NCI-H1105 (cell line): ENCODE measurements at places on chromosomes 1 and 21.

- DNase-seq, result no peak
Observed at GRCh38 chr1:41277371-41277975, 35.4 kb upstream of the SCMH1 start.

GRCh38 chr1:217363319-217363718, 267.6 kb downstream of the GPATCH2 start:
- no peak for DNase-seq

- DNase-seq, result no peak
Observed at GRCh38 chr1:1023700-1024099, 3.8 kb downstream of the AGRN start.

DNA sequence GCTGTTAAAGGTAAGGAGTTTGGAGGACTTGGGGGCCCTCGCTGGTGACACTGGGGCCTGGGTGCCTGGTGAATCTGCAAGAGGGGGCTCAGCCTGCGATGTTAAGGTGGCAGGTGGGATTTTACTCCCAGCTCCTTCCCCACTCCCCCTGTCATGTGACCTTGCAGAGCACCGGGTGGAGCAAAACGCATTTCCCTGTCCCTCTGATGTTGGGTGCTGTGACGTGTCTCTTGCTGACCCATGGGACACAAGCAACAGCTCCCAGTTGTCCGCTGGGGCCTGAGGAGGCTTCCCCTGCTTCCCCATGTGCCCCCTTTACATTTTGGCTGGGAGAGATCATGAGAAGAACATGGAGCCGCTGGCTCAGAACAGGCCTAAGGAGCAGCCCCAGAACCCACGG, 319.0 kb downstream of the MATN1 start:
- DNase-seq, result no peak

- DNase-seq, result peak; percentile 4
Observed at GRCh38 chr1:53604291-53604919, 134.6 kb downstream of the GLIS1 start.

GRCh38 chr1:89087241-89087640, 22.2 kb upstream of the GBP1 start:
- no peak for DNase-seq

DNA sequence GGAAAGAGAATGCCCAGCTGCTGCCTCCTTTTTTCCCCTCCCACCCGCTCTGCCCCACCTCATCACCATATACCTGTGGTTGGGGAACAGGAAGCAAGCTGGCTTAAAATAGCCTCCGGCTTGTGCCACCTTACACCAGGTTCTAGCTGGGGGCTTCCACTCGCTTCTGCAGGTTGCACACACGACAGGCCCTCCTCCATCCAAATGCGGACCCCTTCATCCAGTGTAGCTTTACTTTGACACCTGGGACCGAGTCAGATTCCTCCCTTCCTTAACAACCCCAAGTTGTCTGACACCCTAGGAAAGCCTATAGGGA, 14.6 kb downstream of the BLACAT1 start:
- no peak for DNase-seq

DNA sequence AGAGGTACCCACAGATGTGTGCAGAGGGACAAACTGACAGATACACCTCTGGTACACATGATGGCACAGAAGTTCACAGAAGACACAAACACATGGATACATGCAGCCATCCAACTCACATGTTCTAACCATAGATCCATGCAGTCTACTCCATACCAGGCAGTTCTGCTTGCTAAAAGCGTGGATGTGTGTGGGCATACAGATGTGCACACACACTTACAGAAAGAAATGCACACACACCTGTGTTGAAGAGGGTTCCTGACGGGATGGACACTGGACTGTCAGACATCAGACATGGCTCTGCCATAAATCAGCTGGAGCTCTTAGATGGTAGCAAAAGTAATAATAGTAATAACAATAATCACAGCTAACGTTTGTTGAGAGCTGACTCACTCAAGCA, 6.8 kb downstream of the CD52 start:
- no peak for DNase-seq

GRCh38 chr1:204076891-204077290, 4.0 kb downstream of the SOX13 start:
- DNase-seq, result no peak

- peak; percentile 49 for DNase-seq
Observed at GRCh38 chr1:3664700-3665375, 12.5 kb downstream of the TP73 start.

GRCh38 chr1:174519844-174520243, 72.1 kb downstream of the GPR52 start:
- DNase-seq, result peak; percentile 49

- DNase-seq, result no peak
Observed at GRCh38 chr1:175687622-175688415, 55.6 kb downstream of the TNR start.

DNA sequence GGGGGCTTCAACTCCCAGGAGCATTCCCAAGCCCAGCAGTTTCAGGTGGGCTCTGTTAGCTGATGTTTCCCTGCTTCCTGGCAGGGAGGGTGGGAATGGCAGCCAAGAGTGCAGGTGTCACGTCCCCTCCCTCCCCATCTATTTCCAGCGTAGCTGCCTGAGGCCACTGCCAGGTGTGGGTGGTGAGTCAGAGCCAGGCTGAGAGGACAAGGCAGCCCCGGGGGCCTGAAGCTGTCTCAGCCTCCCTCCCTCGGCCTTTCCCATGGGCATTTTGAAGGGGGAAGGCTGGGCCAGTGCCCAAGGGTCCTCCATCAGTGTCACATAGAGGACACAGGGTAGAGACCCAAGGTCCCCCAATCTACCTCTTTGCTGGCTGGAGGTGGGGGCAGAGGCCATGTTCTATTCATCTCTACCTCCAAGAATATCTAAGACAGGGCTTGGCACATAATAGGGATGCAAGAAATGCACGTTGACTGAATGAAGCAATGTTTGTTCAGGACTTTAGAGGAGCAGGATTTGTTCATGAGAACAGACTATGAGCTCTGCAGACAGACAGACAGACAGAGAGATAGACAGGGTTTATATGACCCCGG, 34.4 kb upstream of the ID3 start:
- DNase-seq, result peak; percentile 83

GRCh38 chr1:145868232-145868631, 9.4 kb upstream of the PIAS3 start:
- DNase-seq, result no peak

DNA sequence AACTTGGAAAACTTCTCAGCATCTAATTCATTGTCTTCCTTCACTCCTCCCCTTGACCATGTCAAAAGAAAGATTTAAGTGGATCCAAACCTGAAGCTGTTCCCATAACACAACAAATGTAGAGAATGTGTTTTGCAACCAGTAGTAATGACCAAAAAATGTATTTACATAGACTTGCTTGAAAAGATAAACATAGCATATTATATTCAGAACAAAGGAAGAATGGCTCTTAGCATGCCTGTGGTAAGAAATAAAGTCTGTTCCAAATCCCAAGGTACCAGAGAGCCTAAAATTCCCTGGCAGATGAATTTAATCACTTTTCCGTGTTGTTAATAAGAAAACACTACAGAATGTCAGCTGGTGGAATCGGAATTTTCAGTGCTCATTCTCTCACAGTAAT, 36.8 kb downstream of the FMO3 start:
- no peak for DNase-seq

GRCh38 chr1:218350035-218350525, 4.9 kb downstream of the TGFB2 start:
- no peak for DNase-seq

GRCh38 chr1:247334378-247335133, 2.9 kb upstream of the ZNF496 start:
- DNase-seq, result no peak

- no peak for DNase-seq
Observed at GRCh38 chr1:17635276-17635675, 95.8 kb downstream of the ARHGEF10L start.

DNA sequence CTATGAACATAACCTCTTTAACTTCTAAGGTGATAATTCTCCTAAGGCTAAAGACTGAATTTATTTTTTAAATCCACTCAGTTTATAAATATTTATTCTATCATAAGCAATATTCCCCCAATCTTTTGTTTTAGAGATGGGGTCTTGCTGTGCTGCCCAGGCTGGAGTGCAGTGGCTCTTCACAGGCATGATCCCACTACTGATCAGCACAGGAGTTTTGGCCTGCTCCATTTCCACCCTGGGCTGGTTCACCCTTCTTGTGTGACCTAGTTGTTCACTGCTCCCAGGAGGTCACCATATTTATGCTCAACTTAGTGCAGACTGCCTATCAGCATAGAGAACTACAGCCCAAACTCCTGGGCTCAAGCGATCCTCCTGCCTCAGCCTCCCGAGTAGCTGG, 38.6 kb downstream of the LPGAT1 start:
- no peak for DNase-seq

DNA sequence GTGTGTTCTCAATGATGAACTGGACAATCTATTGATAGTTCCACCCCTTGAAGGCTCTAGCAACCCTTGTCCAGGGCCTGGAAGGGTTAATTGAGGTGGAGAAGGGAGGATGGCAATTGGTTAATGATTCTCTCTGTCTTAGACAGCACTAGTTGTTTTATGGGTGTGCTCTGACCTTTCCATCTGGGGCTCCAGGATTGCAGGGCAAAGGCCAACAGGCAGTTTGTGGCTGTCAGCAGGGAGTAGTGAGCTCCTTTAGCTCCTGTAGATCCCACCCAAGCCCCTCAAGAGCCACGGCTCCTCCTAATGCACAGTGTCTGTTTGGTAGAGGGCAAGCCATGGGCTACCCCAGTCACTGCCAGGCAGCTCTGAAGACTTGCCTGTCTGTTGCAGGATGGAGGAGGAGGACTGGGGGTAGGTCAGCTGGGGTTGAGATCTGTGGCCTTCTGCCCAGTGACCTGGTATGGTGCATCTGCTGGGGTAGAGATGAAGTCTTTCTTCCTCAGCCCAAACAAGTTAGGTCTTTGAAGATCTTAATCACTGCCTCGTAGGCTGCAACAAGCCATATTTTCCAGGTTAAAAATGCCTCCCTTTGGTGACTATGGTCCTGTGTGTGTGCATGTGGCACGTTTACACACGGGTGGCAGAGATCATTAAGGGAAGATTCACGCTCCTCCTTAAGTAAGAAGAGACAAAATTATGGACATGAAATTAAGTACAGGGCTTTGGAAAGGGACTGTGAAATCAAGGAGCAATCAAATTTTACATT, 7.7 kb downstream of the MROH7 start:
- no peak for DNase-seq

DNA sequence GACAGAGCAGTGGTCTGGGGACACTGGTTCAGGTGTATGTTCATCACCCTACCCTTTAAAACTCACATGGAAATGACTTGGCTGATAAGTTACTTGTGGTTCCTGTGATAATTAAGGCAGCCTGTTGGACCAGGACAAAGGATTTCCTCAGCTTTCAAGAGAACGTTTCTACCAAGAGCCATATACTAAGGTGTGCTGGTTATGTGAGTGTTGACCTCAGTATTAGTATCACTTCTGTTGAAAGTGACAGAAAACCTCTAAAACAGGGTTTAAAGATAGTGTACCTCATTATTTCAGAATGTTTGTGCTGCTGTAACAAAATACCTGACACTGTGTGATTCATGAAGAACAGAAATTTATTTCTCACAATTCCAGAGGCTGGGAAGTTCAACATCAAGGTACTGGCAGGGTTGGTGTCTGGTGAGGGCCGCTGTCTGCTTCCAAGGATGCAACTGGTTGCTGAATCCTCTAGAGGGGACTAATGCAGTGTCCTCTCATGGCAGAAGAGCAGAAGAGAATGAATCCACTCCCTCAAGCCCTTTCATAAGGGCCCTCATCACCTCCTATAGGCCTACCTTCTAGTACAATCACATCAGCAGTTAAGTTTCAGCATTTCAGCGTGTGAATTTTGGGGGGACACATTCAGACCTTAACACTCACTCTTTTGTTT, 54.9 kb downstream of the UCK2 start:
- DNase-seq, result no peak

DNA sequence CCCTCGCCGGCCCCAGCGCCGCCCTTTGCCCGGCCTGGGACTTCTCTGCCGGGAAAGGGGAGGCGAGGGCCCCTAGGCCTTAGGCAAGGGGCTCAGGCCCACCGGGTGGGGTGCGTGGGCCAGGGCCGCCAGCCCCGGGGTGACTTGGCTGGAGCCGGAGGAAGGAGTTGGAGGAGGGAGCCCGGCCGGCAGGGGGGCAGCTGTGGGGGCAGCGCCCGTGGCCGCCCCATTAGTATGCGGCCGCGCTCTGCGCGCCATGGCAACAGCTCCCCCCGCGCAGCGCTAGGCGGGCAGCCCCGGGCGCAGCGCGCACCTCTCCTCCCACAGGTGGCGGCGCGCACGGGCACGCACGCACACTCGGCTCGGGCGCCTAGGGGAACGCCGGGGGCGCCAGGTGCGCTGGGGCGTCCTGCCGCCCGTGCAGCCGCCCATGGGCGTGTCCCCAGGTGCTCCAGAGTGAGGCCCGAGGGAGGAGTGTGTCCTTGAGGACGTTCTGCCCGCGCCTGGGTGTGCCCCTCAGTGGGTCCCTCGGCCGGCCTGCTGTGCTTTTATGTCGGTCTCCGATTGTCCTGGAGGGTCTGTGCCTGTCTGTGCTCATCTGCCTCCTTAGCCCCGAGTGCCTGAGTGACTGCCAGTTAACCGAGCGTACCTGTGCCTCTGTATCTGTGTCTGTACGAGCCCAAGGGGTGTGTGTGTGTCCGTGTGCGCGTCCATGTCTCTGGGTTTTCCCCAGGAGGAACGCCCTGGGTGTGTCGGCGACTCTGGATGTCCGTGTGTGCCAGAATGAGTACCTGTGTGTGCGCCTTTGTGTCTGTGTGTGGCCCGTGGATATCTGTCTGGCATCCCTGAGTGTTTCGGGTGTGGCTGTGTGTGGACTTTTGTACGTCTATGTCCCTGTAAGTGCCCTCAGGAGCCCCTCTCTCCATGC, 38.2 kb upstream of the WASF2 start:
- DNase-seq, result peak; percentile 94

DNA sequence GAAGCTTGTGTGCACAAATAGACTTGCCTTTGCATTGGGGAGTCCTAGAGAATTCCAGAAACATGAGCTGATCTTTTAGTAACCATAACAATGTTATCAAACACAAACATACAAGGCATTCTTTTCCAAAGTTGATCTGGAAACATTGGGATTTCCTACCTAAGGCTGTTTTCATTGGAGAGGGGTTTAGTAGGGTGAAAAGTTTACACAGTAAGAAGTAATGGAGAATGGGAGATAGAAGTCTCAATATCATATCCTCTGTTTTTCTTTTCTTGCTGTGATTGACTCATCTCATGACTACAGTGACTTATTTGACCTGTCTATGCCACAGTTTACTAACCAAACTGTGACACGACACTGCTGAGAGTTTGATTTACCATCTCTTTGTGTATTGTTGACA, 65.6 kb upstream of the PLA2G4A start:
- DNase-seq, result no peak

DNA sequence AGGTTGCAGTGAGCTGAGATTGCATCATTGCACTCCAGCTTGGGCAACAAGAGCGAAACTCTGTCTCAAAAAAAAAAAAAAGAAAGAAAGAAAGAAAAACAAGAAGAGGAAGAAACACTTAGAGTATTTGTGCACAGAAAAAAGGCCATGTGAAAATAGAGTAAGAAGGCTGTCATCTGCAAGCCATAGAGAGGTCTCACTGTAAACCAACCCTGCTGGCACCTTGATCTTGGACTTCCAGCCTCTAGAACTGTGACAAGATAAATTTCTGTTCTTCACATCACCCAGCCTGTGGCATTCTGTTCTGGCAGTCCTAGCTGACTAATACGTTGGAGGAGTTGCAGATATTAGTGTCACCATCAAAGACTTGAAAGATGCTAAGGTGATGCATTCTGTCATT, 12.1 kb upstream of the ZDHHC18 start:
- DNase-seq, result no peak
